ENCODE measurements at places on chromosomes 16 and 17.

DNA sequence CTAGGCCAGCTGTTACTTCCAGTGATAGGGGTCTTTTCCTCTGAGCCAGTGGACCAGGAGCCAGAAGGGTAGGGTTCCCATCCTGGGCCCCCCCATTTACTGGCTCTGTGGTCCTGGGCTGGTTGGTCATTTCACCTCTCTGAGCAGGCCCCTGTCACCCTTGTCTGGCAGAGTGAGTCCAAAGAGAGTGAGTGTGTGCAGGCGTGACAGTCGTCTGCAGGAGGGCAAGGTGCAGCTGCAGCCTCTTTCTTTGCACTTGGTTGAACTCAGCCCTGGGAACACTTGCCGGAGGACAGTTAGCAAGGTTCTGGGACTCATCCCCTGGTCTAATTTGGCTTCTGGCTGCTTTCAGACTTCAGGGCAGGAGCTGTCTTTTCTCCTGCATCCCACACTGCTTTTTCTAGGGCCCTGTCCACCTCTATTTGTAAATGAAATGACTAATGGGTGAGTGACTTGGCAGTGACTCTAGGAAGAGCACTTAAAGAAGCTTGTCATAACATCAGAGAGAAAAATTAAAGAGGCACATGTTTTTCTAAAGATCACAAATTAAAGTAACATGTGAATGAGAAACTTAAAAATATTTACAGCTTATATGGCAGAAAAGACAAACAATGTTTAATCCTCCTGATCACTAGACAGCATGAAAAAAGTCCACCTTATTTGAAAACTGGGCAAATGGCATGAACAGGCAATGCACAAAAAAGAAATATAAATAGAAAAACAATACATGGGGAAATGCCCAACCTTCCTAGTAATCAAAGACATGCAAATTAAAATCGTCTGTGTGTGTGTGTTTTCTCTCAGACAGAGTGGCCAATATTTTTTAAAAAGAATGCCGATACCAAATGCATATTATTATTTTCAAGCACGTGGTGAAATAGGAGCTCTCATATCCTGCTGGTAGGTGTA is 137.5 kb downstream of the NTN1 start:
- no peak for DNase-seq

GRCh38 chr16:50547340-50548124 is 664 bp upstream of the NKD1 start:
- DNase-seq: peak; percentile 42

GRCh38 chr17:71444078-71444477 is 676.7 kb upstream of the SOX9 start:
- DNase-seq: no peak

DNA sequence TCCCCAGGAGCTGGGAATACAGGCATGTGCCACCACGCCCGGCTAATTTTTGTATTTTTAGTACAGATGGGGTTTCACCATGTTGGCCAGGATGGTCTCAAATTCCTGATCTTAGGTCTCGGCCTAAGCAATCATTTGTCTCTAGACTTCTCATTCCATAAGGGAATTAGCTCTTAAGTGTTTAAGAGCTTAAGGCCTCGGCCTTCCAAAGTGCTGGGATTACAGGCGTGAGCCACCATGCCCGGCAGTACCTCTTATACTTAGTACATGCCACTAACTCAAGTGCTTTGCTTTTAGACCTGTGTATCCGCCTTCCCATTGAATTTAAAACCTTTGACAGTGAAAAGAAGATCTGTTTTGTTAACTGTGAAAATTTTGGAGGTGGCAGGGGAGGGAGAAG is 16.6 kb upstream of the IL21R start:
- no peak for DNase-seq

DNA sequence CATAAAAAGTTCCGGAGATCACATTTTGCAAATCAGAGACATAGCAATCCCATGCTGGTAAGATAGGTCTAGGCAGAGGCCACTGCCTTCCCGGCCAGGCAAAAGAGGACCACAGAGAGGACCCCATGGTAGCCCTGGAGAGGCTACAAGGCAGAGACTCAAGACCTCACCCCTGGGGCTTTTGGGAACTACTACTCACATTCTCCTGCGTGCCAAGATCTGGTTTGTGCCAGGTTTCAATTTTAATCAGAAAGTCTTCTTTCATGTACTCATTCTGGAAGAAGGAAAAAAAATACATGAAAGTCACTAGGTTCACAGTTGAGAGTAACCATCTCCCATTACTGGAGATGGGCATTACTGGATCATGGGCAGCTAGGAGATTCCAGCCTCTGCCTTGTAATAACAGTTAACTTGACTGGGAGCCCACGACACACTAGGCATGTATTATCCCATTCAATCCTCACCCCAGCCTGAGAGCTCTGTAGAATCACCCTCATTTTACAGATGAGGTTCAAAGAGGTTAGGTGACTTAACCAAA is 21.2 kb downstream of the PITPNA start:
- no peak for DNase-seq

- DNase-seq: no peak
Observed at GRCh38 chr16:49485663-49486062, 112.1 kb downstream of the C16orf78 start.

DNA sequence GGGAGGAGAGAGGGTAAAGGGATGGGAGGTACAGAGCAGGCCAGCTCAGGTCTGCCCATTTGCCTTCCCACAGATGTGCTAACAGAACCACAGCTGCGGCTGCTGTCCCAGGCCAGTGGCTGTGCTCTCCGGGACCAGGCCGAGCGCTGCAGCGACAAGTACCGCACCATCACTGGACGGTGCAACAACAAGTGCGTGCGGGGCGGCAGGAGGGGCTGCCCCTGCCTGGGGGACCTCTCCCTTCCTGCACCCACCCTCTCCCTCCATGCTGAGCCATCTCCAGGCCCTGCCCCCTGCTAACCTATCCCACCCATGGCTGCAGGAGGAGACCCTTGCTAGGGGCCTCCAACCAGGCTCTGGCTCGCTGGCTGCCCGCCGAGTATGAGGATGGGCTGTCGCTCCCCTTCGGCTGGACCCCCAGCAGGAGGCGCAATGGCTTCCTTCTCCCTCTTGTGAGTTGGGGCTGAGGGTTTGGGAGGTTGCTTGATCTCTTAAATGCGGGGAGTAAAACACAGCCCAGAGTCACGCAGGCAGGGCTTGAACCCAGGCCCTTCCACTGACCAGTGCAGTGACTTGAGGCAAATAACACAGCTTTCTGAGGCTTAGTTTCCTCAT is 1.2 kb downstream of the EPX start:
- no peak for DNase-seq

- no peak for DNase-seq
Observed at GRCh38 chr17:69860142-69860680, 214.8 kb upstream of the KCNJ16 start.

GRCh38 chr17:80362428-80363119 is 52.4 kb upstream of the ENDOV start:
- DNase-seq: no peak

GRCh38 chr17:2259769-2260536 is 43.6 kb downstream of the SMG6 start:
- DNase-seq: no peak

GRCh38 chr16:50519001-50519400 is 29.2 kb upstream of the NKD1 start:
- no peak for DNase-seq

GRCh38 chr16:30737794-30738648 is 10.2 kb upstream of the PHKG2 start:
- DNase-seq: no peak

GRCh38 chr17:19780846-19781245 is 32.7 kb upstream of the ALDH3A1 start:
- DNase-seq: no peak

- no peak for DNase-seq
Observed at GRCh38 chr17:20172376-20172775, 163.2 kb downstream of the SPECC1 start.

DNA sequence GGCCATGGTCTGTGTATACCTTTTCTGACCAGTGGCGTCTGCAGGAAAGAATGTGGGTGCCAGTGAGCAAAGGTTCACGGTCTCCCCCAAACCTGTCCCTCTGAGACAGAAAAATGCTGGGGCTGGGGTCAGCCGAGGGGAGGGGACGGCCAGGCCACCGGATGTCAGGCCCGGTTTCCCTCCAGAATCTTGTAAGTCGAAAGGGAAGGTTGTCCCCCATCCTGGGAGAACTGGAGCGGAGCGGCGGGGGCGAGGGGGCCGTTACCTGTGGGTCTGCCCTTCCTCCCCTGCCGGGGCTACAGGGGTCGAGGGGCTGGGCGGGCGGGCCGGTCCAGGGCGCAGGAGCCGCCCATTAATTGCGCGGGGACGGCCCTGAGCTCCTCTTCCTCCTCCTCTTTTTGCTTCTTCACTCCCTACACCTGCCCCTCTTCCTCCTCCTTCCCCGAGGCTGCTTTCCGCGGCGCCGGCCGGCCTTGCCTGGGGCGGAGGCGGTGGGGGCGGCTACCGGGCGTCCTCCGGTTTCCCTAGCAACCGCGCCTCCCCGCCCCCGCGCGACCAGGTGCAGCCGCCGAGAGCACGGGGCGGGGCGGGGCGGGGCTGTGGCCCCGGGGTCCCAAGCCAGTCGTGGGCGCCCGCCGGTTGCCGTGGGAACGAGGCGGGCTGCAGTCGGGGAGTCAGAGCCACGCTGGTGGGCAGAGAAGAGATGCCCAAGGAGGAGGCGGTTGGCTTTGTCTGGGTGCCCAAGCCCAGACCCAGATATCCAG is at the start of gene MARCHF10:
MARCHF10 (minus strand) TSS at position 503 of the 764 bp plus-strand sequence. CDS start 6,579 bp downstream, outside the sequence.
- peak; percentile 69 for DNase-seq

DNA sequence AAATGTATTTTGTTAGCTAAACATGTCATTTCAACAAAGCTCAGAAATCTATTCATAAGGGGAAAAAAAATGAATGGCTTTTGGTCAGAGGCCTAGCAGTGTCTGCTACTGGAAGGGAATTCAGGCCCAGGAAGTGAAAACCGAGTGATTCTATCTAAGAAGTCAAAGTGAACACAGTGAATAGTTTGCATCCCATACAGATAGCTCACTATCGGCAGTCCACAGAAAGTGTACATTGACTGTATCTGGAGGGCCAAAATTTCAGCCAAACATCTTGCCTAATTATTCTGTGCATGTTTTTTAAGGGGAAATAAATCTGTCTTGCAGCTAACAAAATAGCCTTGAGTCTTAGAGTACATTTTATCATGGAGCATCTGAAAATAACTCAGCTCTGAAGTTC is 214.4 kb upstream of the CACNG5 start:
- no peak for DNase-seq

DNA sequence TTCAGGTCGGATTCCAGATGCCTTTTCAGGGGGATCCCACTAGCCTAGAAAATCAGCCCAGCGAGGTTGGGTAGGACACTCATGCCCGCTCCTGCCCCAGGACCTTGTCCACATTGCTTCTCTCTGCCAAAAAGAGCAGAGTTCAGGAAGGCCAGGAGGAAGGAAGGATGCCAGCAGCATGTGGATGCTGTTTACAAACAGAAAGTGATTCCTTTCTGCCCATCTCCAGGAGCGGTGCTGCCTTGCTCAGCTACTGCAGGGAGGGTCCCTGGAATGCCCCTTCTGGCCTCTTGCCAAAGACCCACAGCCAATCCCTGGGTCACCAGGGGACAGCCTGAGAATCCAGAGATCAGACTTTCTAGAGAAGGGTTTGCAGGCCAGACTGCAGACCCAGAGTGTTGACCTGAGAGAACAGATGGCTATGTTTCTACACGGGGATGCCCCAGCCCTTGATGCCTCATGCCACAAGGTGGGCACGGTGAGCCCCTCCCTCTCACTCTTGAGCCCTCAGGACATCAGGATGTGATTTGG is 32.3 kb upstream of the EMP2 start:
- no peak for DNase-seq

DNA sequence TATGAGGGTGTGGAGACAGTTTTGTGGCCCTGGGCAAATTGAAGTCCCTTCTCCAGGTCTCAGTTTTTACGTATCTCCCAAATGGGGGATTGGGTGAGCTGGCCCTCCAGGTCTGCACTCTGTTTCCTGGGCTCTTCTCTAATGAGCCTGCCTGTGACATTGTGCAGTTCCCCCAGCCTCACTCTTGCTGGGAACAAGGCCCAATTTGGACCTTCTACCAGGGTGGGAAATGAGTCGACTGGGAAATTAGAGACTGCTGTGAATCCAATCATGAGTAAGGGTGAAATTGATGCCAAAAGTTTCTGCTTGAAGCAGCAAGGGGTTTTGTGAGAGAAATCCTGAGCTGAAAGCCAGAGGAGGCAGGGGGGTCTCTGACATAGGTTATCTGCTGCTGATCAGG is 71.5 kb upstream of the KSR1 start:
- DNase-seq: no peak

All from head of caudate nucleus (tissue), 42 donors.